ENCODE measurements at places on chromosomes 1 and 21. TPM values are rescaled to one million over a fixed set of nuclear protein-coding genes. Genes with fewer than 3 reads are reported as not detected.

Gene GLMP
- total RNA-seq = 16.1 TPM

- no peak overlapping the region for H3K4me3 ChIP-seq
- no peaks in the 10 kb centered on the region for H3K36me3 ChIP-seq
- no peak overlapping the region for H3K27ac ChIP-seq
- H3K27me3 ChIP-seq = no peaks in the 10 kb centered on the region
Observed at GRCh38 chr21:29293495-29293894, 5.2 kb upstream of the BACH1 start.

Gene ZMYND12
- 0.70 TPM for total RNA-seq

DNA sequence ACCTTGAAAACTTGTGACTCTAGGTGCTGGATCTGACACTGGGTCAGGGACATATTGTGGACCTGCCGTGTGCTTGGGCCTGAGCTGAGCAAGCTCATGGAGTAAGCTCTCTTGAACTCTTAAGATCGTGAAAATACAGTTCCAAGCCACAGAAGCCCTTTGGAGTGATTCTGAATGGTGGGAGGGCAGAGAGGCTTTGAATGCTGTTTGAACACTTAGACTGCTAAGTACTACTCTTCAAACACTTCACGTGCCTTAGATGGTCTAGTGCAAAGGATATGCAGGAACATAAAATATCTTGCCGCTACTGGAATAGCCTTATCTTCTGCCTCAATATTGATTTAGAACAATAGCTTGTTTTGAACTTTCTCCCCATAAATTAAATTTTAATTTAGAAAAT is 21.6 kb downstream of the ROR1 start:
- H3K36me3 ChIP-seq = no peaks in the 10 kb centered on the region
- no peak overlapping the region for H3K4me3 ChIP-seq
- no peak overlapping the region for H3K27ac ChIP-seq
- no peaks in the 10 kb centered on the region for H3K27me3 ChIP-seq
- no peak for DNase-seq

- H3K4me3 ChIP-seq = peak overlapping the region; percentile 82
- peak; percentile 75 for DNase-seq
- H3K36me3 ChIP-seq = no peaks in the 10 kb centered on the region
- peaks cover 38% of the 10 kb centered on the region for H3K4me1 ChIP-seq
Observed at GRCh38 chr1:212608959-212609700, 569 bp downstream of the ATF3 start.

GRCh38 chr1:77100875-77101274 is 118.4 kb downstream of the PIGK start:
- no peaks in the 10 kb centered on the region for H3K4me1 ChIP-seq
- DNase-seq = no peak
- H3K27ac ChIP-seq = no peak overlapping the region
- no peaks in the 10 kb centered on the region for H3K36me3 ChIP-seq

DNA sequence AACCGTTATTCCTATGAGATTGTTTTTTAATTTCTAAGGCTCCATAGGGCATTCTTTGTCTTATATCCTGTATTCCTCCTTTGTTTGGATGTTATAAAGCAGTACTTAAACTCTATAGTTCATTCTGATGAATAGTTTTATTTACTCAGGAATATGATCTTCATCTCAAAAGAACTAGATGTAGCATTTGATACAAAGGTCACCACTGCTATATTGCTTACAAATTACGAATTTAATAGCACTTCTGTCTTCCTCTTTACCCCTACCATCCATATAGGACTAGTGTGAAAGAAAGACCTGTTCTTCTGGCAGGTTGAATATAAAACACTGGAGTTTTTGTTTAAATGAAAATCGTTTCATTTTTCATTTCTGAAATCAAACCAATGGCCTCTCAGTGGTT is 468.1 kb upstream of the CXADR start:
- H3K36me3 ChIP-seq = no peaks in the 10 kb centered on the region
- H3K27ac ChIP-seq = no peak overlapping the region
- no peaks in the 10 kb centered on the region for H3K4me1 ChIP-seq

Gene DYNLT5
- total RNA-seq = not detected

- no peak for DNase-seq
- no peak overlapping the region for H3K27ac ChIP-seq
- no peak overlapping the region for H3K4me3 ChIP-seq
- H3K27me3 ChIP-seq = no peaks in the 10 kb centered on the region
- no peaks in the 10 kb centered on the region for H3K36me3 ChIP-seq
- no peaks in the 10 kb centered on the region for H3K4me1 ChIP-seq
Observed at GRCh38 chr1:43339584-43340232, 2.1 kb downstream of the MPL start.

- peaks cover 9% of the 10 kb centered on the region for H3K4me1 ChIP-seq
- no peaks in the 10 kb centered on the region for H3K36me3 ChIP-seq
- H3K27ac ChIP-seq = no peak overlapping the region
- no peaks in the 10 kb centered on the region for H3K27me3 ChIP-seq
- no peak overlapping the region for H3K4me3 ChIP-seq
- DNase-seq = no peak
Observed at GRCh38 chr1:184836934-184837895, 82.6 kb upstream of the EDEM3 start.

- H3K27me3 ChIP-seq = peaks cover 98% of the 10 kb centered on the region
- H3K36me3 ChIP-seq = no peaks in the 10 kb centered on the region
- no peak overlapping the region for H3K4me3 ChIP-seq
Observed at GRCh38 chr1:118989006-118989815, 1.1 kb upstream of the TBX15 start.

DNA sequence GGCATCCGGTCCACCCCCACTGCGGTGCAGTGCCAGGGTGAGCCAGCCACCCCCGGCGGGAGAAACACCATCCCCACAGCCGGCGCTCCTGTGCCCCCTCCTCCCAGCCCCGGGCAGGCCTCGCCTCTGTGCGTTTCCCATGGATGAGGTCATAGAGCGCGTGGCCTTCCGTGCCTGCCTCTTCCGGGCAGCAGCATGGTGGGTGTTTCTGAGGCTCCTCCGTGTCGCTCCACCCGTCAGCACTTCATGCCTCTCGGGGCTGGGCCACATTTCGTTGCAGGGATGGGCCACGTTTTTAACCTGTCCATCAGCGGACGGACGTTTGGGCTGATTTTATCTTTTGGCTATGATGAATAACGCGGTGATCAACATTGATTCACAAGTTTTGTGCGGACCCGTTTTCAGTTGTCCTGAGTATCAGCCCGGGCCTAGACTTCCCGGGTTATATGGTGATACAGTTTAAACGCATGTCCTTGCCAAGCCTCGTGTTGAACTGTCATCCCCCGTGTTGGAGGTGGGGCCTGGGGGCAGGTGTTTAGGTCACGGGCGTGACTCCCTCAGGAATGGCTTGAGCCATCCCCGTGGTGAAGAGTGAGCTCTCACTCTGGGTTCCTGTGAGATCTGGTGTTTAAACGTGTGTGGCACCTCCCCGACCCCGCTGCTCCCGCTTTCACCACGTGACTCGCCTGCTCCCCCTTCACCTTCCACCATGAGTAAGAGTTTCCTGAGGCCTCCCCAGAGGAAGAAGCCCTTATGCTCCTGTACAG is 64.8 kb downstream of the SLX9 start:
- no peak overlapping the region for H3K27ac ChIP-seq
- no peak overlapping the region for H3K4me3 ChIP-seq
- H3K27me3 ChIP-seq = no peaks in the 10 kb centered on the region
- no peaks in the 10 kb centered on the region for H3K4me1 ChIP-seq
- no peaks in the 10 kb centered on the region for H3K36me3 ChIP-seq

DNA sequence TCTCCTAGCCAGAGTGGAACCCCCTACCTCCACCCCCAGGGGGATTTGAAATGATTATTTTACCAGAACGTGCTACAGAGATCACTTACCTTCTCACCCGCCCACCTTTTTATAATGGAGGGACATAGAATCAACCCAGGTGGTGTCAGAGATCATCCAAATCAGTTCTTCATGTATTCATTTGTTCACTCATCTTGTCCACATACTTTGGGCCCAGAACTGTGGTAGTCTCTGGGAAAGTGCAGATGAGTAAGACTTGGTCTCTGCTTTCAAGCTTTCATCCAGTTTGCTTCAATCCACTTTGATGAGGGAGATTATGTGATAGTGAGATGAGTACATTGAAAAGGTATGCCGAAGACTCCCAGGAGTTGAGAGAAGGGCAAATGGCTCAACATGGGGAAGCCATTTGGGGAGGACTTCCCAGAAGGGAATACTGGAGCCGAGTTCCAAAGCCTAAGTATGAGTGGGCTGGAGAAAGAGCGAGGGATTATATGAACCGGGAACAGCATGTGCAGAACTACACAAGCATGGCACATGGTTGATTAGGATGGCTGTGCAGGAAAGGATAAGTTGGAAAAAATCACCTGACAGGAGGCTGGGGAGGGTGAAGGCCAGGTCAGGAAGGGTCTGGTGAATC is 1.9 kb downstream of the FGGY start:
- H3K4me3 ChIP-seq = no peak overlapping the region
- no peaks in the 10 kb centered on the region for H3K27me3 ChIP-seq
- DNase-seq = no peak

- H3K27me3 ChIP-seq = no peaks in the 10 kb centered on the region
- peaks cover 27% of the 10 kb centered on the region for H3K4me1 ChIP-seq
- DNase-seq = no peak
- peaks cover 37% of the 10 kb centered on the region for H3K36me3 ChIP-seq
- H3K4me3 ChIP-seq = no peak overlapping the region
Observed at GRCh38 chr1:37850352-37850955, 8.9 kb downstream of the MTF1 start.

DNA sequence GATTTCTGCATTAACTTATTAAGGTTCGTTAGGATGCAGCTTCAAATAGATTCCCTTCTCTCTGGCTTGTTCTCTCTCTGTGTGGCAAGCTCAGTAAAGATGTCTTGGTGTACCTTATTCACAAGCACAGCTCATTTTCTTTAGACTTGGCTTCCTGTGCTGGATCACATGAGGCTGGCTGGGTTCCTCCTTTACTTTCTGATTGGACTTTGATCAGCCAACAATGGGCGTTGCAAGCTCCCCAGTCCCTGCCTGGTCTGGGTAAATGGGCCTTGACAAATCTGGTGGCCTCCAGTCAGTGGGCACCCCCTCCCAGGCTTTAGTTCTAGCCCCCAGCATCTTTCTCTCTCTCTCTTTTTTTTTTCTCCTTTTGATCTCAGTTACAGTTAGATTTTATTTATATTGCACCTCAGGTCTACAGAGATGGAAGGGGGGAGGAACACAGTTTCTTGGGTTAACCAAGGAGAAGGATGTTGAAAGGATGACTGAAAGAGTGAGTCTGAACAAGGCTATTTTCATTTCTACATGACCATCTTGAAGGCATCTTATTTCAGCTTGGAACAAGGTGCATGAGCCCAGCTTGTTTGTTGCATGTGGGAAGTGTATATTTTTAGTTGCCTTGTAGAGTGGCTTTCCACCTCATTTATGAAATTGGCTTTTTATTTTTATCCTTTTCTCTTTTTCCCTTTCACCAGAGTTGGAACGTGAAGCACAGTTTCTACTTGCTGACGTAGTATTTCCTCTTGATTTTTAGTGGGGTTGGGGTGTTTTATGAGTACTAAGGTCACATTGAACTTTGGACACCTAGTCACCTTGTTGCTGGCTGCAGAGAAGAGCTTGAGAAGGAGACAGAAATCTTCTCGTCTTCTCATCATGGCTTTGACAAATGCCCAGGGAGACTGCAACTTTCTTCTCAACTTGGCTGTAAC is 77.1 kb downstream of the PBX1 start:
- H3K4me1 ChIP-seq = no peaks in the 10 kb centered on the region
- DNase-seq = no peak
- H3K27ac ChIP-seq = no peak overlapping the region
- no peaks in the 10 kb centered on the region for H3K36me3 ChIP-seq
- H3K4me3 ChIP-seq = no peak overlapping the region

GRCh38 chr1:173052681-173053196 is 2.0 kb upstream of the TNFSF18 start:
- DNase-seq = no peak
- H3K27me3 ChIP-seq = no peaks in the 10 kb centered on the region
- no peaks in the 10 kb centered on the region for H3K36me3 ChIP-seq
- no peaks in the 10 kb centered on the region for H3K4me1 ChIP-seq

- H3K4me1 ChIP-seq = peaks cover 5% of the 10 kb centered on the region
- no peak for DNase-seq
- peaks cover 12% of the 10 kb centered on the region for H3K36me3 ChIP-seq
- H3K4me3 ChIP-seq = no peak overlapping the region
- no peaks in the 10 kb centered on the region for H3K27me3 ChIP-seq
Observed at GRCh38 chr1:220222939-220223338, 49.3 kb downstream of the RAB3GAP2 start.

All from CD4-positive, alpha-beta T cell (primary cell).